Upper lobe of left lung (tissue), 6 donors: ENCODE measurements at places on chromosomes 1 and 21. TPM values are rescaled to one million over a fixed set of nuclear protein-coding genes. Genes with fewer than 3 reads are reported as not detected.

The NMNAT1 gene
- 4.6 TPM for total RNA-seq

- DNase-seq: no peak
These were observed 31.7 kb upstream of the CAPZB start for GRCh38 chr1:19517017-19517416.

- no peak for DNase-seq
These were observed 71.6 kb downstream of the RD3 start for GRCh38 chr1:211420389-211420788.

The GJA9 gene
- not detected for total RNA-seq

DNA sequence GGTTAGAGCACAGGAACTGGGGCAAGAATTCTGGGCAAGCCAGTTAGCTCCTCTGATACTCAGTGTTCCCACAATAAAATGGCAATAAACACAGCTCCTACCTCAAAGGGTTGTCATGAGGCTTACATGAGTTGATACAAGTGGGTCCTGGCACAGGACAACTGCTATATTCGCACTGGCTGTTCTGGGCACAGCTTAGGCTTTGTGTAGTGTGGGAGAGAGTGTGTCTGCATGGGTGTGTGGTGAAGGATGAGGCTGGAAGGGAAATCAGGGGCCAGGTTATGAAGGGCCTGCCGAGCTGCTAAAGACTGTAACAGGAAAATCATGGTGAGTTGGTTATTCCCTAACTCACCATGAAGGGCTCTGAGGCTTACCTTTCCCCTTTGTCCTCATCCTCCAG, 18.7 kb downstream of the ETV3 start:
- no peak for DNase-seq

- no peak for DNase-seq
These were observed at the start of gene PYHIN1 for GRCh38 chr1:158931055-158931737. Gene PYHIN1, plus strand, starts transcription at chr1:158931552. Its CDS starts 5,359 bp downstream, at chr1:158936911.

- DNase-seq: no peak
These were observed 601 bp downstream of the UBE2G2 start for GRCh38 chr21:44800971-44801467.

DNA sequence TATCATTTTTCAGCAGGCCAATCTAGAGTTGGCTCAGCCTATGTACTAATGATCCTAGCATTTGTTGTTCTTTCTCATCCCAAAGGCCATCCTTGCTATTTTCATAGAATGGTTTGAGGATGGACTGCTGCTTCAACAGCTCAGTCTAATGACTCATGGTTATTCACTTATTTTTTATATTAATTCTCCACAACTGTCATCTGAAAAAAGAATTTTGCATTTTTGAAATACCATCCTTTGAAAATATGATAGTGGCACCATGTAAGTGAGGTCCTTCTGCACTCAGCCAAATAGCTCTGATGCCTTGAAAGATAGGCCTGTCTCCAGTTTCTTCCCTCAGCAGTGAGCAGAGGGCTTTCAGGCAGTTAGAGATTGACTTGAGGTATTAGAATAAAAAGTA, 377.5 kb downstream of the LMO4 start:
- no peak for DNase-seq

The GNL2 gene
- 56.2 TPM for total RNA-seq

GRCh38 chr1:169144941-169145626, 38.6 kb downstream of the ATP1B1 start:
- no peak for DNase-seq

DNA sequence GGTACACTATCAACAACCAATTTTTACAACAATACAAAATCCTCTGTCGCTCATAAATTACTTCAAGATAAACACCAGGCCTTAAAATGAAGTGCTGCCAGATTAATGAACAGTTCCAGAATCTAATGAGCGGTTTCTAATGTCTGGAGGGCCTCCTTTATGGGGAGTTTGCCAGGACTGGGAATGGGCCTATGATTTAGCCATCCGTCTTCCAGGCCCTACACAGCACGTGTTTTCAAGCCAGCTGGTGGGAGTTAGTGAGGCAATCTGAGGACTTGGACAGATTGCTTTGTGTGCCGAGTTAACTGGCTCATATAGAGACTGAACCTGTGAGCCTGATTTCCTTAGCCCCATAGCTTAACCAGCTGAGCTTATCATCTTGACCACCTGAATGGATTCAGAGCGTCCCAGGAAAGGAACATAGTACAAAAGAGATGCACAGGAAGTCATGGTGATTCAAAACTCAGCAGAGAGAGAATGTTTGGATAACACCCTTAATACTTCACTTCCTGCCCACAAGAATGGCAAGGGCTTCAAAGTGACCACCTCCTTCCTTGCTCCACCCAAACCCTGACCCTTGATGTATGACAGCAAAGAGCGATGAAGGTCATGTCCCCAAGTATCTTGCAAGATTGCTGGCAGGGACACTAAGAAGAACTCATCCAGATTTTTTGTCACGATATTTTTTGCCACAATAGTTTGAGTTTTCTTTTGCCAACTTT, 143.5 kb downstream of the SLC30A10 start:
- DNase-seq: no peak

- no peak for DNase-seq
These were observed 28.7 kb downstream of the PSMB4 start for GRCh38 chr1:151428068-151428467.

DNA sequence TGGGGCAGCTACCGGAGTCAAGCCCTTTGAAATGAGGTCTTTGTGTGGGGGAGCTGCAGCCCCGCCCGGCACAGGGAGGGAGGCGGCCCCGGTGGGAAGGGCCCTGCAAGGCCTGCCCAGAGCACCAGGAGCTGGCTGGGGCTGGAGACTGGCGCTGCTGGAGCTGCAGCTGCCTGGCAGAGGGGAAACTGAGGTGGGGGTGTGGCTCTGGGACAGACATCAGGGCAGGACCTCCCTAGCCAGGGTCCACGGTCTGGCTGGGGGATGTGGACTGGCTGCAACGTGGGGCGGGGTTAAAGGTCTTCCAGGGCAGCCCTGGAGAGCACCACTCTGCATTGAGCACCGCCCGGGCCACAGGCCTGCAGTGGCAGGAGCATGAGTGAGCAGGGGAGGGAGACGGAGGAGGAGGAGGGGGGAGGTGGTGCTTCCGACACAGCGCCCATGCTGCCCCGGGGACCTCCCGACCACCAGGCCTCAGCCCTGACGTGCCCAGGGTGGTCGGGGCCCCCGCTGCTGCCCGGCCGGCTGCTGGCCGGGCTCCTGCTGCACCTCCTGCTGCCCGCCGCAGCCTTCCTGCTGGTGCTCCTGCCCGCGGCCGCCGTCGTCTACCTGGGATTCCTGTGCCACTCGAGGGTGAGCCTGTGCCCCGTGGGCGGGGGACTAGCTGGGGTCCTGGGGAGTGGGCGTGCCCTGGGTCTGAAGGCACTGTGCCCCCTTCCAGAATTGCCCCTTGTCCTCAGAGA, 4.8 kb upstream of the ANKRD65 start:
- no peak for DNase-seq

The ZNF648 gene
- 1.0 TPM for total RNA-seq

The CD52 gene
- 210 TPM for total RNA-seq

DNA sequence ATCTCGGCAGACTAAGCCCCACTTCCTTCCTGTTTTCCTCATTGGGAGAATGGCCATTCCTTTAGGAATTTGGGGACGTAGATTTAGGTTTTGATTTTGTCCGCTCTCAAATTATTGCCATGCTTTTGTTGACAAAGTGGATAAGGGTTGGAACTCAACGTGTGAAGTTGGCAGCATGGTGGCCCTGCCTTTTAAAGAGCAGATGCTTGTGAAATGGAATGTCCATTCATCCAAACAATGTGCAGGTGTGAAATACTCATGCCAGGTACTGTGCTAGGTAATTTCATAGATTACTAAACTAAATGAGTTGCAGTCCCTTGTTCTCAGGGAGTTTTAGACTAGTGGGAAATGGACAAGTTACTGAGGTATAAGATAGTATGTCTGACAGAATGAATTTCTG, 75.0 kb downstream of the SPATA46 start:
- no peak for DNase-seq

The LCE2A gene
- total RNA-seq: not detected

The LMX1A gene
- total RNA-seq: not detected

The MEX3A gene
- total RNA-seq: 0.26 TPM

- no peak for DNase-seq
These were observed 25.6 kb downstream of the MEF2D start for GRCh38 chr1:156474966-156475365.

GRCh38 chr1:7954683-7955082, 6.8 kb upstream of the PARK7 start:
- DNase-seq: no peak

DNA sequence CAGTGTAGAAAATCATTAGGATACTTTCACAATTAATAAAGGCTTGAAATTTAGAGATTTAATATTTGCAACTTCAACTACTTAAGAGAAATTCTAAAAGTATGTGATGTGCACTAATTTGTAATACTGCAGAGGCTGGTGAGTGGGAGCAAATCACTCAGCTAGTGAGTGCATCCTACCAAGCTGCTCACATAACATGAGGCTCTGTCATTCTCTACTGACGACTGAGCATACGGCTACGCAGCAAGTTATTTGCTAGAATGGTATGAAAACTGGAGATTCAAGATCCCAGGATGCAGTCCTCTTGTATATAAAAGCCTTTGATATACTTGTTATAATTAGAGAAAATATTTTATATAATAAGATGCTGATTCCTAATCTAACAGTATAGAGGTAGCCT, 90.1 kb downstream of the ATP1B1 start:
- no peak for DNase-seq

DNA sequence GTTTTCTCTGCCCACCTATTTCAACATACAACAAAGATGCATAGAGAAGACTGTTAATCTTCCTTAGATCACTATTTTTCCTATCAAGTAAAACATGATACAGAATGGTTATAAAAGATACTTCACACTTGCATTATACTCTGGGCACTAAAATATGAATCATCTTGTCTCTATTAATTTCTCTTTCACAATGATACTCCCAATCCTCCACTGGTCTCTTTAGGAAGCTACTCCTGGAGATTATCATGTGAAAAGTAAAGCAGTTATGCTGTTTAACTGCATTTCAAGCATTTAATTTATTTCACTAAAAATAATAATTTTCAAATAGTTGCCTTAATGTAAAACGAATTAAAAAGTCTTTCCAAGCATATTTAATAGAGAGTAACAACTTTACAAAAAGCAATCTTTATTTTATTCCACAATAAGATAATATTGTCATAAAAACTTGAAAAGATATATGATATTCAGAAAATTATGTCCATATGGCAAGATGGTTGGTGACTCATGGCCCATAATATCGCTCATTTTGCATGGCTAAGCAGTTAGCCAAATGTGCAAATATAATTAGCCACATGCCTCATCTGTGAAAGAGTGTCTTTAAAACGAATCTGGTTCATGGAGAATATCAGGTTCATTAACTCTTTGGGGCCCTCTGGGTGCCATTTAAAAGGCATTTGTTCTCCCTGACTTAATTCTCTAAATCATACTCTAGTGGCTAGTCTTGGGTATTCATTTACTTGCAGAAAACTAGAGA, 1569.0 kb upstream of the B3GALT2 start:
- DNase-seq: no peak

The CD55 gene
- total RNA-seq: 798 TPM

GRCh38 chr1:220809704-220810103, 23.0 kb downstream of the MTARC1 start:
- DNase-seq: no peak

DNA sequence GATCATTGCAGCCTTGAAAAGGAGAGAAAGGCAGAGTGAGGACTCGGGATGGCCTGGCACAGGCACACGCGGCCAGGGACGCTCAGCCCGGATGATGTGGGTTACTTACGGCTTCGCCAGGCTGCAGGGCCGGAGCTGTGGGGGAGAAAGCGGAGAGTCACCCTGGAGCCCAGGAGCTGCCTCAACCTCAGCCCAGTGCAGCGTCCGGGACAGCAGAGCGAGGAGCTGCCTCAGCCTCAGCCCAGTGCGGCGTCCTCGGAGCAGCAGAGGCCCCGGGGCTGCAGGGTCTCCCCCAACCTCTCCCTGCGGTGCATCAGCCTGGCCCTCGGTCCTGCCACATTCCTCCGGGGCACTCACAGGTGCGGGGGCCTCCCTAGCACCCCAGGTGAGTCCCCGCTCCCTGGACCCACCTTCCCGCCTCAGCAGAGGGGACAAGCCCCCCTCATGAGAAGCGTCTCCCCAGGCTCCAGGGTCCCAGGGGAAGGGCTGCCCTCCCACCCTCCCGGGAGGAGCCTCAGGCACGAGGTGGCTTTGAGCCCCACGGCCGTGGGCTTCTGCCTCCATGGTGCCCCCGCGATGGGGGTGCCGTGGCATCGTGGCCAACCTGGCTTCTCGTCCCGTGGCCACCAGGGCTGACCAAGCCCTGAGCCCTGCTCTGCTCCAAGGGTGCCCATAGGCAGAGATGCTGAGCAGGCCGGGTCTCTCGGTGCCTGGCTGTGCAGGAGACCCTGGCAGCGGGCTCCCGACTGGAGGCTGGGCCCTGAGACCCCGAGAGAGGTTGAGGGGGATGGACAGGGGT, 10.5 kb upstream of the RNF223 start:
- DNase-seq: no peak

DNA sequence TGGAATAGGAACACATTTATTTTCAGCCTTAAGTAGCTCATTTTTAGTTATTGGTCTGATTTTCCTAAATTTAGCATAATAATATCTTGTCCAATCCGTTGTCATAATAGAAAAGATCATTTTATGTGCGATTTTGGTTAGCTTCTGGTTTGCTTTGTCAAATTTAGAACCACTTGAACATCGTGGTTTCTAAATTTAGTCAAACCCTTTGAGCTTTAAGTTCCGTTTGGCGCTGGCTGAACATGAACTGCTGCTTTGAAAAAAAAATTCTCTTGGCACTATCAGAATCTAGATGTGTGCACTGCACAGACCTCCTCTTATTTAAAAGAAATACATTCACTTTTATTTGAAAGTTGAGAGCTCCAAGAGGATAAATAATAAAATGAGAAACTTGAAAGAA, 370.6 kb downstream of the PTPRC start:
- DNase-seq: no peak

The ELOA gene
- total RNA-seq: 69.2 TPM

The LCE1A gene
- total RNA-seq: not detected
